RPMI7951 (cell line): ENCODE measurements at places on chromosomes 4 and X. TPM values are rescaled to one million over a fixed set of nuclear protein-coding genes. Genes with fewer than 3 reads are reported as not detected.

Gene IL13RA1
- 29.4 and 32.2 TPM in 2 replicates for total RNA-seq

Gene TNIP2
- 21.7 and 23.3 TPM in 2 replicates for total RNA-seq

Gene COL4A6
- 0.60 and 1.1 TPM in 2 replicates for total RNA-seq

Gene CHRDL1
- total RNA-seq, result 35.4 and 35.6 TPM in 2 replicates

Gene UGT2A3
- total RNA-seq, result not detected in 2 replicates

Gene BTK
- not detected in 2 replicates for total RNA-seq

Gene PABPC1L2A
- total RNA-seq, result not detected in 2 replicates

Gene PCDH11X
- total RNA-seq, result not detected in 2 replicates

Gene NR3C2
- 0.10 TPM in 1 of 2 replicates, not detected in the other for total RNA-seq

Gene SMARCA5
- 28.4 and 34.1 TPM in 2 replicates for total RNA-seq

Gene FAAH2
- total RNA-seq, result not detected in 2 replicates

Gene FAM199X
- total RNA-seq, result 11.9 and 14.7 TPM in 2 replicates

Gene EFHC2
- 0.60 TPM in 1 of 2 replicates, not detected in the other for total RNA-seq

Gene NSG1
- total RNA-seq, result not detected in 2 replicates

Gene TTC29
- total RNA-seq, result 0.72 TPM in 1 of 2 replicates, not detected in the other

Gene GLRA2
- total RNA-seq, result not detected in 2 replicates

Gene PABPC4L
- 0.12 TPM in 1 of 2 replicates, not detected in the other for total RNA-seq

Gene TRPC3
- not detected in 2 replicates for total RNA-seq

Gene SPANXA2
- total RNA-seq, result 16.3 and 75.6 TPM in 2 replicates

Gene NEUROG2
- 0.12 TPM in 1 of 2 replicates, not detected in the other for total RNA-seq

Gene RNF150
- 0.68 and 0.96 TPM in 2 replicates for total RNA-seq

Gene SSX4
- 0.36 TPM in 1 of 2 replicates, not detected in the other for total RNA-seq

Gene NAP1L2
- 0.36 and 0.39 TPM in 2 replicates for total RNA-seq

Gene CT47B1
- not detected in 2 replicates for total RNA-seq

Gene NXF2
- not detected in 2 replicates for total RNA-seq

Gene C1QTNF7
- total RNA-seq, result not detected in 2 replicates

Gene ANKRD50
- 9.5 and 11.4 TPM in 2 replicates for total RNA-seq

Gene SORCS2
- total RNA-seq, result 2.0 and 2.9 TPM in 2 replicates

Gene PDLIM5
- total RNA-seq, result 44.6 and 55.9 TPM in 2 replicates
